Stimulated activated CD4-positive, alpha-beta T cell treated with anti-CD3 and anti-CD28 coated beads, Interleukin-1b, Interleukin-23, amount 100 ng/mL, for 1 hour (primary cell): ENCODE measurements at places on chromosomes 5 and 9.

- no peak for DNase-seq
Observed at GRCh38 chr5:84549054-84549453, 164.4 kb upstream of the EDIL3 start.

GRCh38 chr5:119200795-119201194, 129.9 kb downstream of the DMXL1 start:
- no peak for DNase-seq

DNA sequence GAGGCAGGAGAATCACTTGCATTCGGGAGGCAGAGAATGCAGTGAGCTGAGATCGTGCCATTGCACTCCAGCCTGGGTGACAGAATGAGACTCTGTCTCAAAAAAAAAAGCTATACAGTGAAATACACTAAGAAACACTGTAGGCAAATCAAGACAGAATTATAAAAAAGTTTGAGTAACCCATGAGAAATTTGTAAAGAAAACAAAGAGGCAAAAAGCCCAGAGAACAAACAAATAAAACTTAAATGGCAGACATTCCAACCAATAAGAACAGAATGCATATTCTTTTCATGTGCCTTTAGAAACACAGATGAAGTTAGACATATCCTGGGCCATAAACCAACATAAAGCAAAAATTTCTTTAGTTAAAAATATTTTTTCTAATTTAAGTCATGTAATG, 30.6 kb downstream of the ZNF169 start:
- no peak for DNase-seq

DNA sequence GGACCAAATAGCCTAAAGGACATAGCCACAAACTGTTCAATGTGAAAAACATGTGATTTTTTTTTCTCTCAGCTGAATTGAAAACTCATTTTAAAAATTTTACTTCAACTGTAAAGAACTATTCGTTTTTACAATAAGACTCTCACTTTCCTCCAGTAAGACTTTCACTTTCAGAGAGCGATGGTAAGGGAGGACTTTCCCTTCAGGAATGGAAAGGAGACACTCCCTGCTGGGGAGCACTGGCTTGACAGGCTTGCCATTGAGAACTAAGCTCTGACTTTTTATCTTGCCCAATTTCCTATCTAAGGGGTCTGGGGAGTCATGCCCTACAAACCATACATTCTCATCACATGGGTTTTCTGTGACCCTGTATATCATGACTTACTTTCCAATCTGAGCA, 186.7 kb downstream of the CFAP90 start:
- DNase-seq, result no peak

DNA sequence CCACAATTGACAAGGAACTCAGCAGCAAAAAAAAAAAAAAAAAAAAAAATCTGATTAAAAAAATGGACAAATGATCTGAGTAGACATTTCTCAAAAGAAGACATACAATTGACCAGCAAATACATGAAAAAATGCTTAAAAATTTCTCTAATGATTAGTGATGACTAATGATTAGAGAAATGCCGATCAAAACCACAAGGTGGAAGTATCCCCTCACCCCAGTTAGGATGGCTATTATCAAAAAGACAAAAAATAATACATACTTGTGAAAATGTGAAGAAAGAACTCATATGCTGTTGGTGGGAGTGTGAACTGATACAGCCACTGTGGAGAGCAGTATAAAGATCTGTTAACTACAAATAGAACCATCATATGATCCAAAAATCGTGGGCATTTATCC, 245.3 kb downstream of the OSTF1 start:
- no peak for DNase-seq

DNA sequence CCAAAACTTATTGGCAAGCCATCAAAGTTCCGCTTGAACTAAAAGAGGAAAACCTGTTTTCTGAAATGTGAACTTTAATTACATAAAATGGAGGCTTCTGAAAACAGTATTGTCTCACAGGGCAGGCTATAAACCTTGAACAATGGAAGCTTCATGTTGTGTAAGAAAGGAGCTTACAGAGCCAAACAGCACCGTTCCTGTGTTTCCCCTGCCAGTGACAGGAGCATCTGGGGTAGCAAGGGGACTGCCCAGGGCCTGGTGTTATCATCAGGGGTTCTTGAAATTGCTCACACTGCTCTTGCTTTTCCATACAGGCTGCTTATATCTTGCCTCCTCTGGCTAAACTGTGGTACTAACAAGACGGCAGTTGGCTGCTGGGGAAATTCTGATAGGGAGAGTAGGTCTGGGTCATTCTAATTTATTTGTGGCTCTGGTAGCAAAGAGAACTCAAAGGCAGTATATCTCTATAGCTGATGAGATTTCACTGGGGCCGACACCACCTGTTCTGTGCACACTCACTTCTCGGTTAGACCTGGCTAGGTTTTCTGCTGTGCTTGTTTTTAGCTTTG, 40.4 kb downstream of the BASP1 start:
- no peak for DNase-seq

GRCh38 chr5:131357739-131358561, 94.1 kb downstream of the CDC42SE2 start:
- no peak for DNase-seq

- no peak for DNase-seq
Observed at GRCh38 chr9:87499424-87500017, 1.9 kb downstream of the DAPK1 start.

DNA sequence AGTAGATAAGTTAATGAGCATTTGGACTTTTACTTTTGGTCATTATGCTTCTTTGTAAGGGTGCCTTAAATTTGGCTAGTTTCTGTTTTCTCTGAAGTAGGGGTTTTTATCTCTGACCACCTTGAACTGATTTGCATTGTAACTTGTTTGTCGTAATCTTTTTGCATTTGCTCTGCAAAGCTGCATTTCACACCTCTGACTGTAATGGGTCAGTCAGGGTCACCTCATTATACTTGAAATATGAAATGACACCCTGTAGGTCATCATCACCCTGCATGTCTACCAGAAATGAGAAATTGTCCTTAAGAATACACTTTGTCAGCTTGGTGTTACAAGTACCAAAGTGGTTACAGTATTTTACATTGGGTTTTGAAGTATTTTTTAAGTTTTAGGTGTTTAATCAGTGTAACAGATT, 74.0 kb downstream of the KCNN2 start:
- no peak for DNase-seq

GRCh38 chr5:41763081-41763480, 107.1 kb downstream of the OXCT1 start:
- no peak for DNase-seq

GRCh38 chr9:110877374-110877773, 160.9 kb downstream of the LPAR1 start:
- no peak for DNase-seq
